HFFc6 (cell line): ENCODE measurements at places on chromosomes 11 and 22. TPM values are rescaled to one million over a fixed set of nuclear protein-coding genes. Genes with fewer than 3 reads are reported as not detected.
A peak's percentile ranks its signal among the peaks of the same experiment; 100 is the strongest.

Gene SYT12
- total RNA-seq, result not detected in 3 replicates

Gene C11orf21
- not detected in 3 replicates for total RNA-seq

Gene DDTL
- total RNA-seq, result 0.31 and 0.57 TPM in 2 replicates

Gene C1QTNF4
- total RNA-seq, result not detected in 3 replicates

Gene DLG2
- total RNA-seq, result 0.30 to 0.80 TPM (median 0.42 TPM) in 3 replicates

Gene LZTR1
- total RNA-seq, result 57.2 and 59.4 TPM in 2 replicates

Gene KRTAP5-9
- not detected in 3 replicates for total RNA-seq

Gene MPPED2
- not detected in 3 replicates for total RNA-seq

Gene YPEL4
- 0.09 to 0.58 TPM (median 0.28 TPM) in 3 replicates for total RNA-seq

Gene MIOX
- total RNA-seq, result not detected in 3 replicates

Gene PATE2
- not detected in 2 replicates for total RNA-seq

Gene FOXRED2
- 2.2 and 4.5 TPM in 2 replicates for total RNA-seq

Gene IGLL1
- total RNA-seq, result not detected in 2 replicates

GRCh38 chr22:21800552-21801303, 65.1 kb upstream of the YPEL1 start:
- DNase-seq, result no peak
- H3K4me1 ChIP-seq, result peaks cover 24% of the 10 kb centered on the region
- no peaks in the 10 kb centered on the region for H3K27me3 ChIP-seq

- no peak overlapping the region for H3K27ac ChIP-seq
- peaks cover 34% of the 10 kb centered on the region for H3K4me1 ChIP-seq
- no peaks in the 10 kb centered on the region; the same call in 1 of the 2 replicates for H3K27me3 ChIP-seq
Measured at GRCh38 chr11:93840180-93840579, 10.2 kb downstream of the VSTM5 start.

- no peak overlapping the region for H3K27ac ChIP-seq
- no peak for DNase-seq
- no peak overlapping the region for H3K4me3 ChIP-seq
Measured at GRCh38 chr11:23749762-23750430, 747.0 kb upstream of the LUZP2 start.

DNA sequence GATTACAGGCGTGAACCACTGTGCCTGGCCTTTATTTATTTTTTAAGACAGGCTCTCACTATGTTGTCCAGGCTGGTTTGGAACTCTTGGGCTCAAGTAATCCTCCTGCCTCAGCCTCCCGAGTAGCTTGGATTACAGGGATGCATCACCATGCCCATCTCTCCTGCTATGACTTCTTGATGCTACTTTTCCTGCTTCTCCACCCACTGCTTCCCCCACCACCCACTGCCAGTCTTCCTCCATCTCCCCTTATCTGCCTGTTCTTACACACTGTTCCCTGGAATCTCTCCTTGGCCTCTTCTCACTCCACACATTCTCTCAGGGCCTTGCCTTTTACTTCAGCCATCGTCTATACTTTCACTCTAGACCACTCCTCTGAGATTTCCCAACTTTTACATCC, 17.3 kb upstream of the TPP1 start:
- H3K27ac ChIP-seq, result no peak overlapping the region
- no peaks in the 10 kb centered on the region for H3K36me3 ChIP-seq
- no peaks in the 10 kb centered on the region for H3K4me1 ChIP-seq
- H3K27me3 ChIP-seq, result no peaks in the 10 kb centered on the region
- no peak for DNase-seq

- no peaks in the 10 kb centered on the region for H3K4me1 ChIP-seq
- DNase-seq, result no peak
- no peak overlapping the region for H3K27ac ChIP-seq
- no peaks in the 10 kb centered on the region for H3K36me3 ChIP-seq
- H3K27me3 ChIP-seq, result peaks cover 47% of the 10 kb centered on the region
- H3K4me3 ChIP-seq, result no peak overlapping the region
Measured at GRCh38 chr22:29715705-29716104, 4.1 kb upstream of the CABP7 start.

DNA sequence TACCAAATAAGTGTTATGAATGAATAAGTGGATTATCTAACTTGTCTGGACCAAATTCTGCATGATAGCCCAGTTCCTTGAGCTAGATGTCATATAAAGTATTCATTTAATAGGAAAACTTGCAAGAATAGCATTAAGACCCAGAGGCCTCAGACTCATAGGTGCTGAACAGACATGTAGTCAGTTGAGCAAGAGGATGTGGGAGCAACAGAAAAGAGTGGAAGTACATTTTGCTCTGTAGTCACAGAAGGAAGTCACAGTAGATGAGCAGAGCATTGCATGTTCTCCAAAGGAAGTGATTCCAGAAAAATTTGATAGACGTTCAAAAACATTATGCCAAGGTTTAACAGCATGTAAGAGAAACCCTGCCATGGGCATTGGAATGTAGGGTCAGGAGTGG, 9.5 kb downstream of the HOATZ start:
- DNase-seq, result no peak
- H3K36me3 ChIP-seq, result no peaks in the 10 kb centered on the region
- no peaks in the 10 kb centered on the region; the same call in 1 of the 2 replicates for H3K27me3 ChIP-seq
- H3K27ac ChIP-seq, result no peak overlapping the region

- peaks cover 9% of the 10 kb centered on the region for H3K36me3 ChIP-seq
- DNase-seq, result no peak
- peak overlapping the region; percentile 38; the same call in 1 of the 2 replicates for H3K27ac ChIP-seq
- H3K27me3 ChIP-seq, result peaks cover 2% of the 10 kb centered on the region; the same call in 1 of the 2 replicates
- peaks cover 15% of the 10 kb centered on the region for H3K4me1 ChIP-seq
Measured at GRCh38 chr22:20061481-20061861, 18.6 kb upstream of the DGCR8 start.

- H3K4me3 ChIP-seq, result no peak overlapping the region
- peaks cover 9% of the 10 kb centered on the region for H3K27me3 ChIP-seq
- H3K27ac ChIP-seq, result no peak overlapping the region
- no peaks in the 10 kb centered on the region; the same call in 1 of the 2 replicates for H3K4me1 ChIP-seq
Measured at GRCh38 chr11:32562839-32563599, 20.6 kb upstream of the EIF3M start.

- peak; percentile 99 for DNase-seq
- H3K4me3 ChIP-seq, result peak overlapping the region; percentile 86
- H3K27ac ChIP-seq, result peak overlapping the region; percentile 99
- H3K36me3 ChIP-seq, result peaks cover 25% of the 10 kb centered on the region
- H3K4me1 ChIP-seq, result peaks cover 7% of the 10 kb centered on the region
- H3K27me3 ChIP-seq, result no peaks in the 10 kb centered on the region; the same call in 1 of the 2 replicates
Measured at GRCh38 chr11:126992065-126992803, 8.3 kb downstream of the KIRREL3 start.

DNA sequence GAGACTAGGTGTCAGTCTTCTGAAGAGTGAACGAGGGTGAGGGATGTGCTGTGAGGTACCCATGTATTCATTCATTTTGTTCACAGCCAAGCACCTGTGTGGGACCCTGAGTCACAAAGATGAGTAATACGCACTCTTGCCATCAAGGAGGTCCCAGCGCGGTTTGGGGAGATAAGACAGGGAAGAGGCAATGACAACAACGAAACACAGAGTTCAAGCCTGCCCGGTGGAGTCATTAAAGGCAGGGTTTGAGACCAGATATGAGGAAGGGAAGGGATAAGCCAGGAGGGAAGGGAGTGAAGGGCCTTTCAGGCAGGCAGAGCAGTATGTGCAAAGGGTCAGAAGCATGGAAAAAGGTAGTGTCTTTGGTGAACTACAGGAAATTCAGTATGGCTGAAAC, 4.6 kb downstream of the DCHS1 start:
- H3K4me1 ChIP-seq, result no peaks in the 10 kb centered on the region
- no peaks in the 10 kb centered on the region for H3K36me3 ChIP-seq
- no peak for DNase-seq
- H3K4me3 ChIP-seq, result no peak overlapping the region

DNA sequence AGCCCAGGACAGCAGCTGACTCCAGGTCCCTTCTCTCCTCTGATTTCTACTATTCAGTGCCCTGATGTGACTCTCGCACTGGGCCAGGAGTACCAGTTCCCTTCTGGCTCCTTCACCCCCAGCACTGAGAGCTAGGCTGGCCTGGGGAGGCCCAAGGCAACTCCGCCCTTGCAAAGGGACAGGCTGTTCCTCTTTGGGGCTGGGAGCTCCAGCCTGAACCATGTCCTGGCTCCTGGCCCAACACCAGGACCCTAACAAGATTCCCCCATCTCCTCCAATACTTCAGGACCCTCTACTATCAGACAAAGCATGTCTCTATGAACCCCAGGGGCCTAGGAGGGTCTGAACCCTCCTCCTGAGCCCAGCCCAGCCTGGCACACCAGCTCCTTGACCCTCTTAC, 12.5 kb downstream of the CREB3L1 start:
- H3K4me1 ChIP-seq, result peaks cover 81% of the 10 kb centered on the region
- H3K27ac ChIP-seq, result peak overlapping the region; percentile 96
- H3K27me3 ChIP-seq, result peaks cover 7% of the 10 kb centered on the region
- DNase-seq, result no peak
- H3K36me3 ChIP-seq, result peaks cover 14% of the 10 kb centered on the region

DNA sequence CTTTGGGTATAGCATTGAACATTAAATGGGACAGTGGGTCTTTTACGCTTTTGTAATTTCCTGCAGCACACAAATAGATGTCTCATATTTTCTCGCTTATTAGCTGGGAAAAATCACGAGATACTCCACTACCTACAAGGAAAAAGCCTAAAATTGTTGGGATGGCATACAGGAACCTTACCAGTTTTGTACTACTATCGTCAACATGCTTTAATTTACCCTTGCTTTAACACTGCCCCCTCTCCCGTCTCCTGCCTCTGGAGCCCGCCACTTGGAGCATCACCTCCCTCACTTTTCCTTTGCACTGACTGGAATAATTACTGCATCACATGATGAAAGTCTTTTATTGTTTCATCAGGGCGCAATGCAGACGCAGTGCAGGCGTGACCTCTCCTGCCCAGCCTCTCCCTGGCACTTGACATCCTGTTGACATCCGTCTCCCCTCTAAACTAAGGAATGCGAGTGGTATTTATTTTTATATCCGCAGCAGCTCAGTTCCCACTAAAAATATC, 1.0 kb upstream of the FNBP4 start:
- peak overlapping the region; percentile 93 for H3K4me3 ChIP-seq
- peak overlapping the region; percentile 100 for H3K27ac ChIP-seq
- H3K27me3 ChIP-seq, result peaks cover 2% of the 10 kb centered on the region; the same call in 1 of the 2 replicates
- peaks cover 25% of the 10 kb centered on the region for H3K4me1 ChIP-seq
- H3K36me3 ChIP-seq, result peaks cover 19% of the 10 kb centered on the region

- peaks cover 44% of the 10 kb centered on the region for H3K36me3 ChIP-seq
- H3K4me1 ChIP-seq, result peaks cover 69% of the 10 kb centered on the region
- H3K27me3 ChIP-seq, result no peaks in the 10 kb centered on the region
- H3K4me3 ChIP-seq, result no peak overlapping the region
Measured at GRCh38 chr11:14342906-14343305, 16.1 kb downstream of the RRAS2 start.

GRCh38 chr11:93542811-93543229, 371 bp downstream of the SMCO4 start:
- no peak for DNase-seq
- H3K27me3 ChIP-seq, result peaks cover 16% of the 10 kb centered on the region
- H3K4me3 ChIP-seq, result peak overlapping the region; percentile 87
- no peaks in the 10 kb centered on the region for H3K36me3 ChIP-seq
- H3K4me1 ChIP-seq, result peaks cover 22% of the 10 kb centered on the region

GRCh38 chr11:15150507-15150906, 35.8 kb downstream of the INSC start:
- no peaks in the 10 kb centered on the region; the same call in 1 of the 2 replicates for H3K27me3 ChIP-seq
- H3K4me1 ChIP-seq, result peaks cover 29% of the 10 kb centered on the region
- no peak for DNase-seq
- H3K36me3 ChIP-seq, result 0 out of 2 replicates have a peak, but pooled peaks cover 4% of the 10 kb centered on the region
- no peak overlapping the region for H3K27ac ChIP-seq
- H3K4me3 ChIP-seq, result no peak overlapping the region

- H3K36me3 ChIP-seq, result peaks cover 27% of the 10 kb centered on the region
- H3K4me3 ChIP-seq, result no peak overlapping the region
Measured at GRCh38 chr22:33605666-33606065, 314.6 kb downstream of the LARGE1 start.

DNA sequence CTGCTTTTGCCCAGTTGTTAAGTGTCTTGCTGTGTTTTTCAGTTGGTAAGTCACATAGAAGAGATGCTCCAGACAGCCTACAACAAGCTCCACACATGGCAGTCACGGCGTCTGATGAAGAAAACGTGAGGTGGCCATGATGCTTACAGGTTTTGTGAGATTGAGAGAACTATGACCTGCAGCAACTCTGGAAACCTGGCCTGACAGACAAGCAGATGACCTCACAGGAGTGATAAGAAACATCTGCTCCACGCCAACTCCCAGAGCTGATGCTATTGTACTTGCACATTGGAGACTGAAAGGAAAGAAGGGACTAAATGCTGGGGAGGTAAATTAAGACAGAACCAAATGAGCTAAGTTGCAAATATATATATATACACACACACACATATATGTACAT, 28.6 kb upstream of the LDHA start:
- H3K27me3 ChIP-seq, result no peaks in the 10 kb centered on the region; the same call in 1 of the 2 replicates
- H3K27ac ChIP-seq, result no peak overlapping the region

DNA sequence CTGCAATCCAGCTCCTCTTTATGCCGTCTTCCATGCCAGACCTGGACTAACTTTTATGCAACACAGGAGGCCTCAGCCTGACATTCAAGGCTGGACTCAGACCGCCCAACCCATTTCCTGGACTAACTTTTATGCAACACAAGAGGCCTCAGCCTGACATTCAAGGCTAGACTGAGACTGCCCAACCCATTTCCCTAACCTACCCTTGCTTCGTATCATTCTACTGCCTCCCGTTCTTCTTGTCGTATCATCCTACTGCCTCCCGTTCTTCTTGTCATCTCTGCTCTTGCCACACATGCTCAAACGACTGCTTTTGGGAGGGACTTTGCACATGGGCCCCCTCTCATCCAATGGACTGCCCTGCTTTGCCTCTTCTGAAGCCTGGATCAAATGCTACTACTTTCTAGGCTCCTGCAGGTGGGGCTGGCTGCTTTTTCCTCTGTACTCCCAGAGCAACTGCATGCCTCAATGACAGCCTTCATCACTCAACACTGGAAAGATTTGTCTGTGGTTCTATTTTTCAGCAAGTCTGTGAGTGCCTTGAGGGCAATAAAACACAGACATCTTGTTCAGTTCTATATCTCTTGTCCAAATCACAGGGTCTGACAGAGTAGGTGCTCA, 7.8 kb downstream of the TBC1D10A start:
- H3K4me3 ChIP-seq, result no peak overlapping the region
- H3K27me3 ChIP-seq, result peaks cover 2% of the 10 kb centered on the region; the same call in 1 of the 2 replicates
- DNase-seq, result no peak
- H3K27ac ChIP-seq, result peak overlapping the region; percentile 11; the same call in 1 of the 2 replicates
- peaks cover 40% of the 10 kb centered on the region for H3K4me1 ChIP-seq
- peaks cover 24% of the 10 kb centered on the region for H3K36me3 ChIP-seq

DNA sequence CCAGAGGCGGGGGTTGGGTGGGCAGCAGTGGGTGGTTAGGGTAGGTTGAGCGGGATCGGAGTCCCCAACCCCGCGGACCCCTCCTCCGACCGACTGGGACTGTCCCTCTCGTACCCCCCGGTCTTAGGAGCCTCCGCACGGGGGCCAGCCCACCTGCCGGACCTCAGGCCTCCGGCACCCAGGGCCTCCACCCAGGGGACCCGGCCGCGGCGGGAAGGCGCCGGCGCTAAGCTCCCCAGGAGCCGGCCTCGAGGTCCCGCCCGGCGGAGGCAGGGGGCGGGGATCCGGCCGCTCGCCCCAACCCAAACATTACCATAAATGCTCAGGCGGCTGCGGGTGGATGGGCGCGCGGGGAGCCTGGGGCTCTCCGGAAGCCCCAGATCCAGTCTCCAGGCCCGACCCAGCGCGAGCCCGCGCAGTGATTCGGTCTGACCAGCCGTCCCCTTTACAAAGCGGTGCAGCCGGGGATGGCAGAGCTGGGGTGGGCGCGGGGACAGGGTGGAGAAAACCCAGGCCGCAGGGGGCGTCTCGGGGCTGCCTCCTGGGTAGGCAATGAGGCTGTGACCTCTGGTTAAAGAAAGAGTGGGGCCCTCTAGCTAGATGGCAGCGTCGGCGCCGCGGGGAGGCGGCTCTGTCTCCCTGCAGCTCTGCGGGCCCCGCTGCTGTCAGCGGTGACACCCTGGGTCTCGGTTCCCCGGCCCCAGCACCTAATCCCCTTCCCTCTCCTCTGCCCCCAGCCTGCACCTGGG, 4.0 kb upstream of the MCAM start:
- DNase-seq, result no peak
- peaks cover 20% of the 10 kb centered on the region for H3K4me1 ChIP-seq
- H3K4me3 ChIP-seq, result peak overlapping the region; percentile 42; the same call in 1 of the 2 replicates
- peak overlapping the region; percentile 58; the same call in 1 of the 2 replicates for H3K27ac ChIP-seq
